ENCODE measurements at places on chromosomes 6 and 20.
A peak's percentile ranks its signal among the peaks of the same experiment; 100 is the strongest.

DNA sequence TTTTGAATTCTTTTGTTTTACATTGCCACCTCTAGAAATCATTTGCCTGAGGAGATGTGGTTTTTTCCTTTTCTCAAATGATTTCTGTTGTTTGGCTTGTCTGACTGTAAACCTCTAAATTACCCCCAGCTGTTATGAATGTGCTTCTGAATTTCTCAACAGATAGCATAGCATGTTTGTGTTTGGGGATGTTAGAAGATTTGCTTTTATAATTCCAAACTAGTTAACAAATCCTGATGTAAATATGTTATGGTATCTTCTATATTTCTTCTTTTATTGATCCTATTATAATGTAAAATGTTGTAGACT is 31.6 kb upstream of the EZR start:
- no peak for DNase-seq

GRCh38 chr6:96888745-96889144 is 8.9 kb downstream of the NDUFAF4 start:
- no peak for DNase-seq

DNA sequence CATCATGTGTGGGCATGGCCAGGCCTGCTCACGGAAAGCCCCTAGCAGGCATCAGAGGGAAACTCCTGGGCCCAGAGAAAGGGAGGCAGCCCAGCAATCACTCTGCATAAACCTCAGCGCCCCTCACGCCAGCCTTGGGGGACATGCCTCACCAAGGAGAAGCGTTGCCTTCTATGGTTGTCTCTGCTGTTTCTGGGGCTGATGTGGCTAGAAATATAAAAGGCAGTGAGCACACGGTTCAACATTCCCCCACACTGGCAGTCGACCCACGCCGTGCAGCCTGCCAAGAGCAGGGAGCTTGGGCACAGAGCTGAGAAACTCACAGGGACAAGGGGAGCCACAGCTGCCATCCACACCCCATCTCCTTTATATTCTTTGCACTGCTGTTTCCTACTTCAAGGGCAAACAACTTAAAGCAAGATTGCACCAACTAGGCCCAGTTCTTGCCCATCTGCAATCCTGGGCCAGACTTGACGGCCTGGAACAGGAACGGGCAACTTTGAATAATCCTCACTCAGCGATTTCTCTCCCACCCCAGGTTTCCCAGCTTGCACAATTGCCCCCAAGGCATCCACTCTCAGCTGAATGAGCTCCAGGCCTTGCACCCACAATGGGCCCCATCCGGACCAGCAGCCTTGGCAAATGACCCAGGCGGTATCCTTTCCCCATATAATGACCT is 35.5 kb upstream of the FOXC1 start:
- no peak for DNase-seq

- DNase-seq, result no peak
Observed at GRCh38 chr20:63402181-63402859, 41.2 kb upstream of the CHRNA4 start.

DNA sequence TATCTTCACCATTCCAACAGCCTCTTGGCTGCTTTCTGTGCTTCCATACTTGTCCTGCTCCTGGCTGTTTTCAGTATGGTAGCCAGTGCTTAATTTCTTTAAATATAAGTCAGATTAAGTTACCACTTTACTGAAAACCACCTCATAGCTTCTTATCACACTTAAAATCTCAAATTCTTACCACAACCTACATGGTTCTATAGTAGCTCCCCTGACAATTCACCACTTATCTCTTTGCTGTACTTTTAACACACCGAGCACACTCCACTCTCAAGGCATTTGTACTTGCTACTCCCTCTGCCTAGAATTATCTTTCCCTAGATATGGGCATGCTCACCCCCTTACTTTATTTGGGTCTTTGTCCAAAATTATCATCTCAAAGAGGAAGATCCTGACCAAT is 369.0 kb downstream of the TENT5A start:
- no peak for DNase-seq

GRCh38 chr20:59705651-59706399 is 101.5 kb downstream of the PHACTR3 start:
- no peak for DNase-seq

- no peak for DNase-seq
Observed at GRCh38 chr6:50712291-50712690, 1.0 kb upstream of the TFAP2D start.

GRCh38 chr20:23754731-23755130 is 4.0 kb upstream of the CST1 start:
- no peak for DNase-seq

DNA sequence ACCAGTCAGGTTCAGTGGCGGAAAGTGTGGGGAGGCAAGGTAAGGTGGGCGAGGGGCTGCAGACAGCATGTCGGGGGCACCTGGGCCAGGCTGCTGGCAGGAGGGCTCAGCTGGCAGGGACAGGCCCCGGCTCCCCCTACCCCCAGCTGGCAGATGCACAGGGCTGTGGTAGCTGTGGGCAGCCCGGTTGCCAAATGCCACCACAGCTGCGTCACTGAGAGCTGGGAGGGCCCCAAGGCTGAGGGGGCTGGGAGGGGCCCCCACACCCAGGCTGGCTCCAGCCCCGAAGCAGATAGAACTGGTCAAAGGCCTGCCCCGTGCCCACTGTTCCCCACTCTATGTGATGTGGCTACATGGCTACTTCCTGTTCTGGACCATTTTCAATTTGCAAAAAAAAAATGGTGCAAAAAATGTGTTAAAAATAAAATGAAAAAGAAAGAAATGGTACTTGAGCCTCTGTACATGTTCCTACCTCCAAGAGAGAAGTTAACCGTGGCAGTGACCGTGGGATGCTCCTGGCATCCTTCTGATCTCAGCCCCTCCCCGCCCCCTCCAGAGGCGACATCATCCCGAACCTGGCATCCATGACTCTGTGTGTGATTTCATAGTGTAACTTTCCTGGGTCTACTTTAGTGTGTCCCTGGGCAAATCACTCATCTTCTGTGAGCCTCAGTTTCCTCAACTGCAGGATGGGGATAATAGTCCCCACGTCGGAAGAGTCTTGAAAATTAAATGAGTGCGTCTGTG is 64.4 kb downstream of the UBE2V1 start:
- peak; percentile 59 for DNase-seq

DNA sequence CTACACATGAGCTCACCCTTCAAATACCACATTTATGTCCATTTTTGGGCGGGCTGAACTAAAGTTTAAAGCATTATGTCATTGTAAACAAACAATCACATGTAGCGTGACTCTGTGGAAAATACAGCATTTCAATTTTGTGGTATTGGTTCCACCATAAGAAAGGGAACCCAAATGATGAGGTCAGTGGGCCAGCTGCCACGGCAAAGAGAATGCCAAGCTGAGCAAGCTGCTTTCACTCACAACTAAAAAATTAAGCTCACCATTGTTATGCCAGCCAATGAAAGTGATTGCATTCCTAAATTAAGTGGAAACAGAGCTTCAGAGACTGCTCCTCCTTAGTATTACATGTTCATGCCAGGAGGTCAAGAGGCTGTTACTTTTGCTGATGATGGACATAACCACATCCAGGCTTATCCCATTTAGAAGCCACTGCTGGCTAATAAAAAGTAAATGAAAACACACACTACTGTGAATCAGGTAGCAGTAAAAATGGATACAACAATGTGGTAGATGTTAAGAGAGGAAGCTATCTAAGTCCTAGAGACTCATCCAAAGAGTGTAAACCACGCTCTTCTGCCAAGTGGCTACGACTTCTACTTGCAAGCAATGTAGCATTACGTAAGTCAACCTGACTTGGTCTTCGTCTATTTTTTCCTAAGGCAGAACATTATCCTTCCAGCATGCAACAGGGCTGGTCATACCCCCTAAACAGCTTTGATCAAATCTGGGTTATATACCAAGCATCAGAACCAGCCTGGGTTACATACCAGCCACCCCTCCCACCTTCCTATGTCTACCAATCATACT is 164.8 kb downstream of the BACH2 start:
- DNase-seq, result no peak

- DNase-seq, result no peak
Observed at GRCh38 chr6:2468601-2468955, 223.2 kb upstream of the GMDS start.

DNA sequence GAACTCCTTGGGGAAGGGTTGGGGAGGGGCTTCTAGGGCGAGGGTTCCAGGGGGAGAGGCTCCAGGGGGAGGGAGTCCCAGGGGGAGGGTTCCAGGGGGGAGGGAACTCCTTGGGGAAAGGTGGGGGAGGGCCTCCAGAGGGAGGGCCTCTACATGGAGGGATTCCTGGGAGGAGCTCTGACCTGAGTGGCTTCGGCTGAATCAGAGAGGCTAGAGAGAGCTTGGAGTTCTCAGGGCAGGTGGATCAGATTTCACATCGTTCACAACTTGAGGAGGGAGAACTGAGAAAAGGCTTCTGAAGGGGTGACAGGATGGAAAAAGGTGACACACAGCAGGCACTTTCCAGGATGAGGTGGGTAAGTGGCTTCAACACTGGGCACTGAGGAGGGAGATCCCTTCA is 49.1 kb downstream of the DAAM2 start:
- DNase-seq, result no peak

GRCh38 chr6:72740135-72740534 is 118.3 kb downstream of the KCNQ5 start:
- DNase-seq, result no peak

DNA sequence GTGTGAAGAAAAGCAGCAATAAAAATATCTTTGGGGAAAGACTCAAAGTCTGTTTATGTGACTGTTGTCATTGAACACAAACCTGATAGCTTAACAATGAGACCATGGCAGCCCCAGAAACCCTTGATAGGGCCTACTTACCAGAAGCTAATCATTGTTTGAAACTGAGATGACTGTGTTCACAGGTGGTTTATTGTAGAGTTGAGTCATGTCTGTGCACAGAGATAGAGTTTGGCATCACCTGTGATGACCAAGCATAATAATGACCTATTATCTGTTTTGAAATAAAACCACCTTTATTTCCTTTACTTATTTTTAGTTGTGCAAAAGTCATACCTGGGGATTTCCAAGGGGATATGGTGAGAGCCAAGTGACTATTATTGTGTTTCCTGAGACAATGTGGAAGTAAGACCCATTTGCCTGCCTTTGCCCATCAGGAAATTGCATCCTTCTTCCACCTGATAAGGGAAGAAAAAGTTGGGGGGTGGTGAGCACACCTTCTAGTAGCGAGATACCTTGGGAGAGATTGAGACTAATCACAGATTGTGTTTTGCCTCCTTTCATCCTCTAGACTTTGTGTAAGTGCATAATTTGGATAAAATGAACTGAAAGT is 456.9 kb upstream of the JAG1 start:
- no peak for DNase-seq

- DNase-seq, result no peak
Observed at GRCh38 chr6:38427492-38428210, 212.1 kb downstream of the BTBD9 start.
